Activated naive CD4-positive, alpha-beta T cell treated with anti-CD3 and anti-CD28 coated beads, Interleukin-2, amount 50 U/mL, for 72 hours (primary cell): ENCODE measurements at places on chromosomes 2 and 18. TPM values are rescaled to one million over a fixed set of nuclear protein-coding genes. Genes with fewer than 3 reads are reported as not detected.

GRCh38 chr2:46175419-46175818, 121.8 kb upstream of the EPAS1 start:
- DNase-seq = no peak

TMEM247 gene
- not detected for total RNA-seq

DNA sequence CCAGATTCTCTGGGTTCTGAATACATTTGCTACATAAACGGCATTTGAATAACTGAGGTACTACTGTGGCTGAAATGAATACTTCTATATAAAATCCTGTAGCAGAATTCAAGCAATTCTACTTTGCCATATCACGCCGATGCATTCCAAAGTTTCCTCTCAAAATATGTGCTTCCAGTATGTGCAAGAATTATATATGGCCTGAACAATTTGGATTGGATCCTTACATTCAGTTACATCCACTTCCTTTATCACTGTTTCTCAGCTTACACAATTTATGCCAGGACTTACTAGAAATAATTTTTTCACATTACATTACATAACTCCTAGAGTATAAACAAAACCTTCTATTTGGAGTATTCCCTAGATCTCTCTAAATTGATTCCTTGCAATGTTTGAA, 46.3 kb upstream of the STAT4 start:
- no peak for DNase-seq

DNA sequence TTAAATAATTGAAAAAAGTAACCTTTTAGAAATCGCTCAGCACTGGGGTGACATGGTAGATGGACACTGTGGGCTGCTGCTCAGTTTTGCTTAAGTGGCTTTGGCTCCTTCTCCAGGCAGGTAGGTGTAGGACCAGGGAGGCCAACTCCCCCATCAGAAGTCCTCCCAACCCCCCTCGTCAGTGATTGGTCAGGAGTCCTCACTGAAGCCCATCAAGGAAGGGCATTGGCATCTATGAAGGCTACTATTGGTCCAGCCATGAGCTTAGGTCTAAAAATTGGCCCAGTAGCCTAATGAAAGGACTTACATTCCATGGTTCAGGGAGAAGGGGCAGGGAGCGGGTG, 34.7 kb downstream of the ST3GAL5 start:
- DNase-seq = no peak

DNA sequence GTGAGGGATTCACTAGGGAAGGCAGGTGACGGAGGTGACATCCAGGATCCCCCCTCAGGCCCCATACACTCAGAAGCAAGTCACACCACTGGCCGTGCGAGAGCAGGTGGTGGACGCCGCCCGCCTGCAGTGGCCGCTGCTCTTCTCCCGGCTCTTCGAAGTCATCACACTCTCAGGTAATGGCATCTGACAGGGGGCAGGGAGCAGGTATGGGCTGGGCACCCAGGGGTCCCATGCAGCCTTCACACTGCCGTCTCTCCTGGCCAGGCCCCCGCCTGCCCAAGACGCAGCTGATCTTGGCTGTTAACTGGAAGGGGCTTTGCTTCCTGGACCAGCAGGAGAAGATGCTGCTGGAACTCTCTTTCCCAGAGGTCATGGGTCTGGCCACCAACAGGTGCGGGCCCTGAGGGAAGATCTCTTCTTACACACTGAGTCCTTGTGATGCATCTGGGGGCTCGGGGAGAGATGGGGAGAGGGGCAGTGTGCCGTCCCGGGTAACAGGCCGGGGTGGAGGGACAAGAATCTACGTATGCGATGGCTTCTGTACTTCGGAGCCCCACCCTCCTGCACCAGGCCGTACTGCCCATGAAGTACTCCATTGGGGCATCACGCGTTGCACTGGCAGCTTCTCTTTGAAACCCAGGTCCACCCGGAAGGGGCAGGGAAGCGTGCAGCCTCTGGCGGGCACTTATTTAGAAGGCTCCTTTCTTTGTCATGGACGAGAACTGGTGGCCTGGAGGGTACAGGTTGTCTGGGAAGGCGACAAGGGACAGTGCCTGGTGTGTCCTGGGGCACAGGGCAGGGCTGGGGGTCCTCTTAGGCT, 18.8 kb upstream of the GPR17 start:
- no peak for DNase-seq

- no peak for DNase-seq
Measured at GRCh38 chr2:129827311-129828090, 152.0 kb upstream of the RAB6C start.

GRCh38 chr2:1156531-1156930, 205.9 kb downstream of the SNTG2 start:
- no peak for DNase-seq

- DNase-seq = no peak
Measured at GRCh38 chr2:226932443-226932842, 96.6 kb downstream of the RHBDD1 start.

ASAP2 gene
- 1.0 TPM for total RNA-seq

SPATA3 gene
- 0.84 TPM for total RNA-seq

DNA sequence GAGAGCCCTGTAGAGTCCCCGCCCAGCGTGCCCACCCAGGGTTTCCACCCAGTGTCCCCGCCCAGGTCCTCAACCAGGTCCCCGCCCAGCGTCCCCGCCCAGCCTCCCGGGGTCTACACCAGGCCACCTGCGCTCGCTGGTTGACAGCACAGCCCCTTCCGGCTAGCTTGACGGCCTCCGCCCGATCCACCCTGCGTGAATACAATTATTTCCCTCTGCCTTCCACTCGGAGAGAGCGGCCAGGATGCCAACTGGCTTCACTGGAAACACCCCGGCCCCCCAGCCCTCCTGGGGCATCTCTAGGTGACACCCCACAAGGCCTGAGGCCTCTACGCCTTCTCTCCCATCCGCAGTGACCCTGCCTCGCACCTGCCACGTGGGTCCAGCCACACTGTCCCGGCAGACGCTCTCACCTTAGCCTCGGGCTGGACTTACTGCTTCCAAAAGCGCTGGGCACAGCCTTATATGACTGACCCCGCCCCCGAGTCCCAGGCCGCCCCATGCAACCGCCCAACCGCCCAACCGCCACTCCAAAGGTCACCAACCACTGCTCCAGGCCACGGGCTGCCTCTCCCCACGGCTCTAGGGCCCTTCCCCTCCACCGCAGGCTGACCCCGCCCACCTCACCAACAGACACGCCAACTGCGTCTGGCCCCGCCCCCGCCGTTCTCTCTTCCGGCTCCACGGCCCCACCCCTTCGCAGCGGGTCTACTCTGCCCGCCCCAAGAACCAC, 188.1 kb downstream of the LAMA1 start:
- no peak for DNase-seq

UBXN4 gene
- total RNA-seq = 114 TPM

- DNase-seq = no peak
Measured at GRCh38 chr2:23367760-23368159, 17.2 kb upstream of the KLHL29 start.

GRCh38 chr2:228613133-228613850, 431.8 kb upstream of the SPHKAP start:
- DNase-seq = no peak

- no peak for DNase-seq
Measured at GRCh38 chr2:96163415-96163767, 18.2 kb upstream of the DUSP2 start.
